GM10248 (cell line): ENCODE measurements at places on chromosomes 2 and 18.

- DNase-seq: no peak
These were observed 38.3 kb downstream of the SLC40A1 start for GRCh38 chr2:189542145-189542882.

DNA sequence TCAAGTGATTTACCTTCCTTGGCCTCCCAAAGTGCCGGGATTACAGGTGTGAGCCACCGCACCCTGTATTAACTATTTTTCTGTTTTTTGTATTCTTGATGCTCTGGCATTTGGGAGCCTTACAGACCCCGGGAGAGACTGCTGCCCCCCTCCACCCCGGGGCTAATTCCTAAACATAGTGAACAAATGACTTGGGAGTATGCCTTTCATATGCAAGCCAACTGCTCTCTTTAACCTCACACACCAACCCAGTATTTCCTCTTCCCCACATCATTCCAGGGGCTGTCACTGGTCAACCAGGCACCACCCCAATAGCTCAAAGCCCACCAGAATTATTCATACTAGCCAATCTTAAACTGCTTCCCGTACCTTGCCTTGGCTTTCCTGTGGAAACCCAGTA lies 79.7 kb downstream of the PDK1 start:
- no peak for DNase-seq

- DNase-seq: no peak
These were observed 40.4 kb downstream of the EN1 start for GRCh38 chr2:118806797-118807667.

- DNase-seq: no peak
These were observed 50.6 kb upstream of the PARD3B start for GRCh38 chr2:204494681-204495080.

DNA sequence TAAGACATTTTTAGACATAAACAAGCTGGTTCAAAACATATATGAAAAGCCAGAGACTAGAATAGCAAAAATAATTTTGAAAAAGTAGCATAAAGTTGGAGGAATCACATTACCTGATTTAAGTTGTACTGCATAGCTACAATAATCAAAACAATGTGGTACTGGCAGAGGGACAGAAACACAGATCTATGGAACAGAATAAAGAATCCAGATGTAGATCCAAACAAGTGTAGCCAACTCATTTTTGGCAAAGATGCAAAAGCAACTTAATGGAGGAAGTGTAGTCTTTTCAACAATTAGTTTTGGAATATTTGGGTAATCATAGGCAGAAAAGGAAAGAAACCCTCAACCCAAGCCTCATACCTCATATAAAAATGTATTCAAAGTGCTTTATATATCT lies 278.7 kb upstream of the ZNF521 start:
- no peak for DNase-seq

- DNase-seq: no peak
These were observed 235.2 kb upstream of the THSD7B start for GRCh38 chr2:136530146-136530545.

DNA sequence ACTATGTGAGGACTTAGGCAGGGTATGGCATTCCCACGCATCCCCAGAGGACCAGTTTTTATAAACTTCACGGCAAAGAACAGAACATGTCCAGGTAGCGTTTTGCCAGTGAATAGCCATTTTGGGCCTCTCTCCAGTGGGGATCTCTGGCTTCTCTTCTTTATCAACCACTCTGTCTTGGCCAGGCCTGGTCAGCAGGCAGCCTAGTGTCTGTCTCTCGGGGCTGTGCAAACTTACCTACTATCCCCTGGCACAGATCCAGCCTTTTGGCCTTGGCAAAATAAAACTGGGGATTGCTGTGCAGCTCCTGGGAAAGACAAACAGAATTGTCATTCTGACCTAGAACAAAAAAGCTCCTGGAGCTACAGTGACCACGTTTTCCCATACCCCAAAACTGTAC lies 14.5 kb downstream of the CAPN14 start:
- no peak for DNase-seq

DNA sequence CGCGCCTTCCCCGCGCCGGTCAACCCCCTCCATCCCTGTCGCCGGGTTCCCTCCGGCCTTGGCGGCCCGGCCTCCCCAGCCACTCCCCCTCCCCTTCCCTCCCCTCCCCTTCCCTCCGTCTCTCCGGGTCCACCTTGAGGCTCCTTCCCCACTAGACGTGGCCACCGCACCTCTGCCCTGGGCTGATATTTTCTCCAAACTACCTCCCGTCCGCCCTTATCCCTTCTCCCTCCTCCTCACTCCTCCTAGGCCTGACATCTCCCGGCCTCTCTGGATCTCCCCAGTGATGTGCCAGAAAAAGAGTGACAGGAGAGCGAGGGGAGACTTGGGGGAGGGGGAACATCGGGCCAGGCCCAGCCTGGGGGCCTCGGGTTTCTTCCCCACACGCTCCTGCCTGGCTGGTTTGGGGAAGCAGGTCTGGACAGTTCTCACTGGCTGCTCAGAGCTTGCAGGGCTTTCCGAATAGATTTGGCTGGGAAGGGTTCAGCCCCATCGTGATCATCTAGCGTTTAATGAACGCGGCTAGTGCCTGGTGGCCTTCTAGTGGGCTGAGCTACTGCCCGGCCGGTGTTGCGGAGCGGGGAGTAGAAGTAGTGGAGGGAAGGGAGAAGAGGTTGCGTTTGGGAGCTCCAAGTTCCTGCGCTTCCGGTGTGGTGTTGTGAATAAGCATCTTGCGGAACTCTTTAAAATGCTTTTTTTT lies 641 bp downstream of the MAPRE3 start:
- DNase-seq: peak; percentile 27

DNA sequence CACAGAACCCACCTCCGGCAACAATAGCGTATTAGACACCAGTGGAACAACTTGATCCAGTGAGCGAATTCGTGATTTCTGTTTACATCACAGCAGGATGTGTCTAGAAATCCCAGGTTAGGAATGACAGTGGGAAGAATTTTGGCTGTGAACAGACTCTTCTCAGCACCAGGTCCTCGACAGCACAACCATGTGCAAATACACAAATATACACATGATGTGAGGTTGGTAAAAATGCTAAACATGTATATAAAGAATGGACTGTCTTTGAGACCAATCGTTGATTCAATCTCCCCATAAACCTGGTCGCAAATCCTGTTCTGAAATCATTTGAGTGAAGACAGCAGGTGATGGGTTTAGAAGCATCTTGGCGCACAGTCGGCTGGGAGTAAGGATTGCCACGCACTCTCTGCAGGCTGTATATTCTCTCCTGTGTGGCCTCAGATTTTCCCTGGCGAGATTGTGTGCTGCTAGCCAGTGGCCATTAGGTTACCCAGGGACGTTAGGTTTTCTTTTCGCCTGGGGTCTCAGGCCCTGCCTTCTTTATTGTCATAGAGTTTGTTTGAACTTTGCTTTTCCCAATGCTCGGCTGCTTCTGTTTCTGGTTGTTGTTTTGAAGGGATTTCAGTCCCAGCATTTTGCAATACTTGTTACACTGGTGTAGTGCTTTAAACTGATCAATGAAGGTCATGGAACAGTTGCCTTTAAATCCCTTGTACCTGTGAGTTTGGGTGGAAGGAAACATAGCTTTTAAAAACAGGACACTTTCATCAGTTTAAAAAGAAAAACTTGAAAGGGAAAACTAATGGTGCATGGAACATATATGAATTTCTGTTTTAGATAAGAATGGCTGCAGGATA lies 147.3 kb downstream of the ALPK2 start:
- DNase-seq: no peak

- no peak for DNase-seq
These were observed 21.7 kb upstream of the RAB10 start for GRCh38 chr2:26011990-26012856.

GRCh38 chr2:231159306-231159705 lies 34.5 kb upstream of the HTR2B start:
- DNase-seq: no peak

DNA sequence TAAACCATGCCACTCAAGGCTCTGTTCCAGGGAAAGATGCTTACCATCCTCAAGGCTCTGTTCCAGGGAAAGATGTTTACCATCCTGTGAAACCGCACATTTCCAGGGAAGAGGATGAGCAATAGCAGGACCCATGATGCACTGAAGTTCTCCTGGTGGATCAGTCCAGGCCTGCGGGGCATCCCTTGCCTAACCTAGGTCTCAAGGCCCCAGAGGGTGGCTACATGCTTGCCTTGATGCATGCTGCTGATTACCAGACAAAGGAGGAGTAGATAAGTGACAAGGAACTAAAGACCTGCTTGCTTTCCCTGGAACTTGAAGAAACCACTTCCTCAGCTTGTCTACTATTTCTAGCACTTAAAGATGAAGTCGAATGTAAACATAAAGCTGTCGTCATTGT lies 111.0 kb upstream of the LINC00305 start:
- no peak for DNase-seq

DNA sequence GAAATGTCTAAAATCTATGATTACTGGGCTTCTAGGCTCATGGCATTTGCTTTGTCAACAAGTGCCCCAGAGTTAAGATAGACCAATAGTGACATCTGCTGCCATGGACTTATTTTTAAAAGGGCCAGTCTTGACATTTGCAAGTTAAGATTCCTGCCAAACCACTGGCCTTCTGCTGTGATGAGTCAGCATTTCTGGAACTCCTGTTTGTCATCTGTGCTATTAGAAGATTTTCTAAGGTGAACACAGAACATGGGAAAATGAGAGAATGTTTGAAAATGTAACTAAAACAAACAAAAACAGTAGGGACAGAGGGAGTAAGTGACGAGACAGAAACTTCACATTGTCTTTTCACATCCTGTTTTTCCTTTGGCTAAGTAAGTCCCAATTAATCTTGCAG lies 93.7 kb upstream of the WDR75 start:
- DNase-seq: peak; percentile 11

GRCh38 chr2:43057026-43057741 lies 169.2 kb downstream of the ZFP36L2 start:
- DNase-seq: no peak

GRCh38 chr2:198167346-198167745 lies 363.0 kb downstream of the PLCL1 start:
- no peak for DNase-seq

DNA sequence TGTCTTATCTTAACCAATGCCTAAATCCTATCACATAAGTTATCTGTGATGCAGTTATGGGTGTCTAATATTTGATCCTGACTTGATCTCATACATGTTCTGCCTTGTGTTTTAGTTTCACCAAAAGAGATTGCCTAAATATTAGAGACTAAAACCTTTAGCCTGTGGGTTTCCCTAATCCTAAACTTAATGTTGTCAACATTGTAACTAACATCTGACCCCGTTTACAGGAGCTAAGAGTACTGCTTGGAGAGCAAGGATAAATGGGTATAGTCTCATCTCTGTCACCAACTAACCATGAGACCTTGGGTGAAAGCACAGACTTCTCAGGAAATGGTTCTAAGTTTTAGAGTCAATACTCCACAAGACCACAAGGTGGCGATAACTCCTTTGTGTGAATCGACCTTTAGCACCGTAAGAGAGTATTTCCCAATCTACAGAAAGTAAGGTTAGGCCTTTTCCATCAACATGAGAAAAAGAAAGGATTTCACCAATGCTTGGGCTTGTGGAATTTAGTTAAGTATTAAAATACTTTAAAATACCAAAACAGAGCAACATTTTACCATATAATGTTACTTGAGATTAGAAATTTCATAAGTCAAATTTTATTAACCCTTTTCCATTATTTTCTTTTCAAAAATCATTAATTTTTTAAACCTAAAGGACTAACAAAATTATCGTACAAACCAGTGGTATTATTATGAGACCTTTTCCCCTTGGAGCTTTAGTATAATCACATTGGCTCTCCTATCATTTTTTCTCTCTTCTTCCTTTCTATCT lies 60.5 kb downstream of the G6PC2 start:
- DNase-seq: peak; percentile 26

GRCh38 chr2:56582570-56582969 lies 398.8 kb downstream of the CCDC85A start:
- DNase-seq: no peak

DNA sequence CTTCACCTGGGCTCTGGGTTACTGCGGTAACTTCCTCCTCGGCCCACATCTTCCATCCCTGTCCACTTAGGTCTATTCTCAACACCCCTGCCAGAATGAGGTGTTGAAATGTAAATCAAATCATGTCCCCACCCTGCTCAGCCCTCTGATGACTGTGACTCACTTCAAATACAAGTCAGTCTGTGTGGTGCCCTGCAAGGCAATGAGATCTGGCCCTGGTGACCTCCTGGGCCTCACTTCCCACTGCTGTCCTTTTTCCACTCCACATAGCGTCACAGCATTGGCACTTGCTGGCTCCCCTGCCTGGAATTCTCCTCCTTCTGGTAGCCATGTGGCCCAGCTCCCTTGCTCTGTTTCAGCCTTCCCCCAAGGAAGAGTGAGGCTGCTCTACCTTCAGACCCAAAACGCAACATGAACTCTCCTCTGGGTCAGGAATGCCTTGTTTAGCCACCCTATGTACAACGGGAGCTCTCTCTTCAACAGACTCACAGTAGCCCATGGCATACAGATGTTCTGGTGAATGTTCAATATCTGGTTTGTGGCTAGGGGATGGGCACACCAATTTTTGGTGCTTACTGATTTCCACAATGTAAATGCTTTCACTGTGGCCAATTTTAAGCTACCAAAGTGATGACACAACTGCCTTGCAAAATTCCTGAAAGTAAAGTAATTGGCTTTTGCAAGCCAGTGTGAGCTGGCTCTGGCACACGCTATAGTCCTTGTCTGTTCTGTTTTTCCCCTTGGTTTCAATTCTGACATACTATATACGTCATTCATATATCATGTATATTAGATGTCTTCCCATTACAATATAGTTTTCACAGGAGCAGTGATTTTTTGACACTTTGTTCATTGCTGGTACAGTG lies 550.3 kb upstream of the HS6ST1 start:
- no peak for DNase-seq

DNA sequence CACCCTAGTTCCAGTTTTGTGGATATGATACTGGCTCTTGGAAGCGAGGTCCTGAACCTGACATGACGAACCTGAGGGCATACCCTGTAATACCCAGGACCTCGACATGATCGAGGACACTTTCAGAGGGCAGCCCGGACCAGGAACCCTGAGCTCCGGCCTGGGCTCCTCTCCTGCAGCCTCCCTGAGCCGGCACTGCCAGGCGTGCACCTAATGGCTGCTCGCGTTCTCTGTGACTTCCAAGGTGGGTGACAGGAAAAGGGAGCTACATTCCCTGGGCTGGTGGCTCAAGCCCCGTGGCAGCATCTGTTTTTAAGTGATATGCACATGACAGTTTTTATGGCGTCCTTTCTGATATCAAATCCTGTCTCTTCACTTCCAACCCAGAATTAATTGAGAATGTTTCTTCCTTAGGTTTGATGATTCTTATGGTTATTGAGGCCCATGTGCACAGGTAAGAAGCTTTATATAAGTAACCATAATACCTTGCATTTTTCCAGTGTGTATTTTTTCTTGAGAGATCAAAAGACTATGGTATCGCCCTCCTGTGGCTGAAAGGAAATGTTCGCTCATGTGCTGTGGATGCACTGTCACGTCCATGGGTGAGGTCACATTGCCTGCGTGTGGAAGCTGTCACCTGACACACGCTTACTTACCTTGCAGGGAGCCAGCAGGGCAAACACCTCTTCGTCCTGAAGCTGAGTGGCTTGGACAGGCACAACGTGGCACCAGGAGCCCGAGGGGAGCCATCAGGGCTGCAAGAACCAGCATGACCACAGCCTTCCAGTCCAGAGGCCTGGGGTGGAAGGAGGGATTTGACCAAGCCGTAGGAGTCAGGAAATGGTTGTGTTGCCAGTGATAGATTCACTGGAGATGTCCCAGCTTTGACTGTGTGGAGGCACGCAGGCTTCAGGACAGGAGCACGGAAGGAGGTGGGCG lies 367.4 kb upstream of the MYT1L start:
- no peak for DNase-seq
